ENCODE measurements at places on chromosomes 2 and 18.
A peak's percentile ranks its signal among the peaks of the same experiment; 100 is the strongest.

- ATAC-seq, result no peak
These were observed 27.3 kb upstream of the INHBB start for GRCh38 chr2:120318626-120319025.

- ATAC-seq, result no peak
These were observed 37.6 kb downstream of the SMAD7 start for GRCh38 chr18:48913201-48913600.

- peak; percentile 49 for ATAC-seq
These were observed 221.0 kb downstream of the OSR1 start for GRCh38 chr2:19137433-19137832.

- ATAC-seq, result no peak
These were observed 257.9 kb downstream of the THSD7B start for GRCh38 chr2:137023205-137023604.

DNA sequence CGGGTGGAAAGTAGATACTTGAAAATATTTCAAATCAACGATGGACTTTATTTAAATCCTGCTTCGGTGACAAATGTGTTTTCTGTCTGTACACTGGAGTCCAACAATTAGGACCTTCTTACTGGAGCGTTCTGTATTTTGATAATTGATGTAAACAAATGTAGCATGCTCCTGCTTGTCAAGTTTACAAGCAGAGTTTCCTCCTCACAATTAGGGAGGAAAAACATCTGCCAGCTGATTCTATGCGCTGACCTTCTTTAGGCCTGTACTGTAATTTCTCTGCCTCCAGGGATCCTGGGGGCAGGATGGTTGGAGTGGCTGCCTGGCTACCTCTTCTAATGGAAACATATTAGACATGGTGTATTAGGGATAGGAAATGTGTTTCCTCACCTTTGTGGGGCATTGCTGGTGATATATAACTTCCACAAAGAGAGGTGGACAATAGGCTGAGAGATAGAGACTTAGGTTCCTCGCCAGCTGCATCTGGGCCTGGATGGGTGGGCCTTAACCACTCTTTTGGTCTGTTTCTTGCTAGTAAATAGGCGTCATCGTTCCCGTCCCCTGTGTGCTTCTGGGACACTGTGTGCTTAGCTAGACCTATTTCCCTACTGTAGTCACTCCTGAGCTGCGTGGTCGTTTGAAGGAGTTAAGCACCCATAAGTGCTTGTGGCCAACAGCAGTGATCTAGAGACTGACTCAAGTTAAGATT lies 19.3 kb downstream of the GATA6 start:
- ATAC-seq, result no peak

DNA sequence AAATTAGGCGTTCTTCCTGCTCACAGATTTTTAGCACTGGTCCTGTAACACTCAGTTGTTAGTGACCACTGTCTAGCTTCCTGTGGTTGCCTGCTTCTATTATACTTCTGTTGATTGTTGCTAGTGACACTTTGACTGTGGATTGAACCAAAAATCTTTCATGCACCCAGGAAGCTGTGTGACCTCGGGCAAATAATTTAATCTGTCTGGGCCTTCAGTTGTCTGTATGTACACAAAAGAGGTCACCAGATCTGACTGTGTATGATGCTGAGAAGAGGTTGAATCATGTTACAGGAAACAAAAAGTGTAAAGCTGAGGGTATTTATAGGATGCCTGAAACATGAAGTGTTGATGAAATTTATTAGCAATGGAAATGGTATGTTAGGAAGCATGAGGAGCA lies 12.7 kb downstream of the ICOS start:
- no peak for ATAC-seq

DNA sequence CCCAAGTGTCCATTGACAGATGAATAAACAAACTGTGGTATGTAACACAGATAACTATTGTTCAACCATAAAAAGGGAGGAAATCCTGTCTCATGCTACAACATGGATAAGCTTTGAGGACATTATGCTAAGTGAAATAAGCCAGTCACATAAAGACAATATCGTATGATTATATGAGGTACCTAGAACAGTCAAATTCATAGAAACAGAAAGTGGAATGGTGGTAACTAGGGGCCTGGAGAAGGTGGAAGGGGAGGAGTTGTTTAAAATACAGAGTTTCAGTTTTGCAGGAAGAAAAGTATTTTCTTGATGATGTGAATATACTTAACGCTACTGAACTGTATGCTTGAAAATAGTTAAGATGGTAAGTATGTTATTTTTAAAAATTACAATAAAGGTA lies 304.6 kb upstream of the CXCR4 start:
- no peak for ATAC-seq

DNA sequence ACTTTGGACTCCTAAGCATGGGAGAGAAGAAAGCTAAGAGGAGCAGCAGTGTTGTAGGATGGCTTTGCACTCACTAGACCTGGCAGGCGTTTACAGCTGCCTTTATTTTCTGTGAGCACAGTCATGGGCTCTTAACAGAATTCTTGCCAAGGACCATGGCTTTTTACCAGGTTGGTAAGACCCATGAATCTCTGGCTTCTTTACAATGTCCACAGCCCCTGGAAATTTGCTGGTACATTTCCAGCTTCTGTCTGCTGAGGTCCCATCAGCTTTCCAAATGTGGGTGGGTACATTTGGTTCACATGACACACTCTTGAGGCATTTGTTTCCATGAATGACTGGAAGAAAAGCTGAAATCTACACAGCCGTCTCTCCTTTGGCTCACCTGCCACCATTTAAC lies 162.7 kb downstream of the PPP1R1C start:
- ATAC-seq, result no peak

DNA sequence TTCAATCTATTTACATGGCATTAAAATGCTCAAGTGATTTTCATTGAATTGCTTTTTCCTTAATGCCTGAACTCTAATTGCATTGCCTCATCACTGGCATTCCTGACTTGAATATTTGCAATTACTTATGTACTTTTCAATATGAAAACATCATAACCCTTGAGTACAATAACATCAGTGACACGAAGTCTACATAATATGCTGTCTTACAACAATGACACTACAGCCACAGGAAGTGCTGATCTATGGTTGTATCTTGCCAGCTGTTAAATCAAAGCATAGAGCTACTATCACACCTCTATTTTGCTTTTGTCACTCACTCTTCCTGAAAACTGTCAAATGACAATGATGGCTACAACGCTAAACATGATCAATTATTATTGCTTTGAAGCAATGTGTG lies 156.9 kb downstream of the CCDC102B start:
- ATAC-seq, result no peak

GRCh38 chr2:144268036-144268678 lies 251.8 kb downstream of the ZEB2 start:
- no peak for ATAC-seq

GRCh38 chr2:49298230-49298629 lies 143.9 kb upstream of the FSHR start:
- no peak for ATAC-seq

DNA sequence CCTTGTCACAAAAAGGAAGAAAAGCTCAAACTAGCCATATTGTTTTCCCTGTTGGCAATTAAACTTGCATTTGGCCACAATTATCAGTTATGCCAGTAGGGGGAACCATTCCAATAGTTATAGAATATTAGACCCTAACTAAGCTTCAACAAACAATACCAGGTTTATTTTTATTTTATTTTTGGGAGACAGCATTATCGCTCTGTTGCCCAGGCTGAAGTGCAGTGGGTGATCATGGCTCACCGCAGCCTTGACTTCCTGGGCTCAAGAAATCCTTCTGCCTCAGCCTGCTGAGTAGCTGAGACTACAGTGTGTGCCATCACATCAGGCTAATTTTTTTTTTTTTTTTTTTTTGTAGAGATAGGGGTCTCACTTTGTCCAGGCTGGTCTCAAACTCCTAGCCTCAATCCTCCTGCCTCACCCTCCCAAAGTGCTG lies 102.1 kb downstream of the ATAD2B start:
- peak; percentile 93 for ATAC-seq

DNA sequence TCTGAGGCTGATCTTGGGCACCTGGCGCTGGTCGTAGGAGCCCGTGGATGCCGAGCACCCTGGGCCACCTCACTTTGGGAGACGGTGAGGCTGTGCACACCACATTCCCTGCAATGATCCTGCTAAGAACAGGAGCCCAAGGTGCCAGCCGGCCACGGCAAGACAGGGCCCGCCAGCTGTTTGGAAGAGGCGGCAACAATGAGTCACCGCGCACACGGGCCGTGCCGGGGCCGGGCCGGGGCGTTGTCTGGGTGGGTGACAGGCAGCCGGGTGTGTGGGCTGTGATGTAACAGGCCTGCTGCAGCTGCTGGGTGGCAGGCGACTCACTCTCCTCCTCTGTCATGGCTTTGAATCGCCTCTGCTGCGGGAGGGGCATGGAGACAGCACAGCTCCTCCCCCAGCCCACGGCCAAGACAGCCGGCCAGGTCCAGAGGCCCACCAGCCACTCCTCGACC lies 49.7 kb upstream of the ODC1 start:
- ATAC-seq, result peak; percentile 75

- no peak for ATAC-seq
These were observed 15.9 kb downstream of the COL4A4 start for GRCh38 chr2:227148106-227148505.

GRCh38 chr2:16665748-16666448 lies at the start of gene CYRIA:
CYRIA (minus strand) TSS chr2:16665834; CDS start chr2:16588119, 77,715 bp downstream.
- ATAC-seq, result peak; percentile 50

DNA sequence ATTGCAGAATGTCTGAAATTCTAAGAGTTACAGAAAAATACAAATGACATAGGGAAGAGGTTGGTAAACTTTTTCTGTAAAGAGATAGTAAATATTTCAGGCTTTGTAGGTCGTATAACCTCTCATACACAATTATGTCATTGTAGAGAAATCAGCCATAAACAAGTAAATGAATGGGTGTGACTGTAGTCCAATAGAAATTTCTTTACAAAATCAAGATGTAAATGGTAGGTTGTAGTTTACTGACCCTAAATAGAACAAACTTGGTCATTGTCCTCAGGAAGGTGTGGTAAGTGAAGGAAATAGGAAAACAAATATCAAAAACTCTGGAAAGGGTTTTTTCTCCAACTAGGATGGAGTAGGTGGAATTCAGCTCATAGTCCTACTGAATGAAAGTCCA lies 415.5 kb upstream of the SPHKAP start:
- ATAC-seq, result no peak

DNA sequence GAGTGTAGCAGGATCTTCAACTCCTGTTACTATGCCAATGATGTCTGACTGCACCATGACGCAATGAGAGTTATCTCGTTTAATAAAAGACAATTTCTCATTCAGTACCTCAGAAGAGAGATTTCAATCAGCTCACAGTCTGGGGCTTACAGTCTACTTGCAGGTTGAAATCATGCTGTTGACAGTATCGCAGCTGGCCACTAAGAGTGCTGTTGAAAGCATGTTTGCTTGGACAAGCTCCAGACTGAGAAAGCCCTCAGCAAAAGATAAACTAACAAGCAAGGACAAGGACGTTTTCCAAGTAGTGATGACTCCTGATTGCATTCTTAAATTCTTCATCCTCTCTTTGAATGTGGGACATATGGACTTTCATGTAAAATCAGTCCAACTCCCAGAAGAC lies 145.2 kb upstream of the SYT4 start:
- peak; percentile 61 for ATAC-seq

- ATAC-seq, result no peak
These were observed 76.8 kb downstream of the LYPD1 start for GRCh38 chr2:132593171-132593570.

DNA sequence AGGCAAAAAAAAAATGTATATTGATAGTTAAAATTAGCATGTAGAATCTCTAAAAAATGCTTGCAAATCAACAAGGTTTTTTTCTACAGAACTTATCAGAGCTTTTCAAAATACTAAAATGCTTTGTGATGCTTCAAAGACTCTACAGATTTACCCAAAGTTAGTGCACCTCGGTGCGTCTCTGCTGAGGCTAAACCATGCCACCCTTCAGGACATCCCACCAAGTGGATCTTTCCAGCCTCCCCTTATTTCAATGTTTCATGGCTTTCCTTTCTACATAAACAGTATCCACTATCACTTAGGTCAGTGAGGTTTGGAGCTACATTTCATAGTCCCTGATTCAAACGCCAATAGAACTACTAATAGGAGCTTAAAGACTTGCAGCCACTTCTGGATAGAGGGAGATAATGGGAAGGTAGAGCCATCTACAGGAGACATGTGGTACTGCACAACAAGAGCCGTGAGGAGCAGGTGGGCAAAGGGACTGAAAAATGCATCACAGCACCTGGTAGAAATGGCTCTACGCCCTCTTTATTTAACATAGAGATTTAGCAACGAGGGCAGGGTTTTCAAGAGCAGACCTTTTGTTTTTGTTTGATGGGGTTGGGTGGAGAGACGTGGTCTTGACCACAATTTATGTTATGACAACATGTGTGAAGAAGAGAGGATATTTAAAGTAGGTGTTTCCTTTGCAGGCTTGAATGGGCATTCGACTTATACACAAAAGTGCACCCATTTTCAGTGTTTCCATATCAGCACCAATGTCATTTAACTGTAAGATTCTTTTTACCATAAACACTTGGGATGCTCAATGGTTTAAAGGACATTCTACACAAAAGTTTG lies 56.1 kb upstream of the SLC35G4 start:
- peak; percentile 93 for ATAC-seq

- no peak for ATAC-seq
These were observed 340.5 kb upstream of the KYNU start for GRCh38 chr2:142536966-142537365.

GRCh38 chr2:175063741-175064140 lies 58.6 kb upstream of the CHN1 start:
- no peak for ATAC-seq

DNA sequence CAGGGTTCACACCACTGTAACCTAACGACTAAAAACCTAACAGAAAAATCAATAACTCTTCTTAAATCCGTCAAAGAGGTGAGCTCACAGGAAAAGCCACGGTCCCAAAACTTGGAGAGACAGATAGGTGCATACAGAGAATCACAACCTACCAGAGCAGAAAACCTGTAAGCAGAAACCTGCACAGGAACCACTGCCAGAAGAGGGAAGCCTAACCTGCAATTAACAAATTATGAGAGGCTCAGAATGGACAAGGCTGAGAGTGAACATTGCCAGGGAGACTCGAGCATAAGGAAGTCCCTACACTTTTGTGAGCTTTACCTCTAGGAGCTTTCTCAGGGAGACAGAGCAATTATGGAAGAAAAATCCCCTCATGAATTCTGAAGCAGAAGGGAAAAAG lies 156.2 kb upstream of the NETO1 start:
- ATAC-seq, result no peak

DNA sequence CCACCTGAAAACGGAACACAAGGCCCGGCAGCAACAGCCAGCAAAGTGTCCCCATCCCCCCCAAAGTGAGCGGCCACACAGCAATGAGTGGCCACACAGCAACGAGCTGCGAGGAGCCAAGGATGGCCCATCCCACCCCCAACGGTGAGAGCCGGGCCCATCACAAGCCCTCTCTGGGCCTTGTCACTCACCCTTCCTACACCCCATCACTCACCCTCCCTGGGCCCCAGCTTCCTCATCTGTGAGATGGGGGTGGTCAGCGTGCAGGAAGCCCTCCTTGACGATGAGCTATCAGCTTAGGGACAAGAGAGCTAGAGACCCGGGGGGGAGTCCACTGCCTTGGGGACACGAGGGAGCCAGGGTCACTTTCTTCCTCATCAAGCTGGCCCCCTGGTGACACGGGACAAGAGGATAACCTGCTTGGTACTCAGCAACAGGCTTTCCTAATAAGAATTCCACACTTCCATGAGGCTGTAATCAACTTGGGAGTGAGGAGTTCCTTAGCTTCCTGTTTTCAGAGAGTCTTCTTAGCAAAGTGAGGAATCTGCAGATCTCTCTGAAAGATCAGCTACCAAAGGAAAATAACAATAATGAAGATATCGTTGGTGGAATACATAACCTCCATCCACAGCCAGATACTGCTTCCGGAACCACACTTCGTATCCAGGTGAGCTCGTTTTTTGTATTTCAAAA lies 92.8 kb downstream of the HDAC4 start:
- no peak for ATAC-seq

- no peak for ATAC-seq
These were observed 40.6 kb downstream of the BOLA3 start for GRCh38 chr2:74107071-74107470.

Data from SK-N-SH treated with all-trans-retinoic acid at 6 μM for 48 hours (cell line).